ENCODE measurements at places on chromosomes 6 and 20. TPM values are rescaled to one million over a fixed set of nuclear protein-coding genes. Genes with fewer than 3 reads are reported as not detected.

DNA sequence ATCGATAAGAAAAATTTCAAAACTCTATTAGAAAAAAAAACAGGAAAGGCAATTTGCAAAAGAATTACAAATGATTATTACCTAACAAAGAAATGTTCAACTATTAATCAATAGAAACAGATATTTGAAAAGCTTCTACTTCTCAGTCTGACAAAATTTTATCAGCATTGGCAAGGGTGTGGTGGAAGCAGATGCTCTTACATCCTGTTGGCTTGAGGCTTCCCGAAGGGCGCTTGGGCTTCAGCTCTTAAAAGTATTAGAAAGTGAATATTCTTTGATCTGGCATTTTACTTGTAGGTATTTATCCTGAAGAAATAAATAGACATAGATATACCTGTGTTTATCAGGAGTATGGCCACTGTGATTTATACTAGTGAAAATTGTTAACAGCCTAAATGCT, 38.7 kb downstream of the SLC35D3 start:
- no peak for DNase-seq

- no peak for DNase-seq
Observed at GRCh38 chr6:2028457-2029038, 216.9 kb downstream of the GMDS start.

DNA sequence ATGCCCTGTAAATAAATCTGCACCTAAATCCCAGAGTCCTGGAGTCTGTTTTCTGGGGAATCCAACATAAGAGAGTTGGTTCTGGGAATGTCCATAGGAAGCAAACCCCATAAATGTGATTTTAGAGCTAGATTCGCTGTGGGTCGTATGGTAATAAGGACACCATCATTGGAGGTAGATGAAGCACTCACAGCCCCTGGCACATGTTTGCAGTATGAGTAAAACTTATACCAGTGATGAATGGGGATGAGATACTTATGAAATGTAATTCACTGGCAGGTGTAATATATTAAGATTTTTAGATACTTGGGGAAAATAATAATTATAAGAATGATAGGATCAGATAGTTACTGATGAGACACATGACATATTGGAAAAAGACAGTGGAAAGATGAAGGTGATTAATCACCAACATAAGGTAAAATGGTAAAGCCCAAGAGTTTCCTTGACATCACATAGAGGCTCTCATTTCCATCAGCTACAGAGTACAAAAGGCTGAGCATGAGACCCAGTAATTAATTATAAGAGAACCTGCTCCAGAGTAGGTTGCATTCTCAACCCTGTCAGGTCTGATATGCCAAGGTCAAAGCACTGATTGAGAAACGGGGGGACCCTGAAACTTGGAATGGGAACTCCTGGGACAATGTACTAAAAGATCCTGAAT, 44.7 kb upstream of the THEMIS start:
- no peak for DNase-seq

- DNase-seq, result no peak
Observed at GRCh38 chr6:52300489-52300931, 16.0 kb upstream of the MCM3 start.

Gene ORC3
- 17.5 TPM for total RNA-seq

GRCh38 chr6:90296341-90297114, at the start of gene BACH2:
BACH2 (minus strand) TSS chr6:90296843; CDS start chr6:90008844, 287,999 bp downstream.
- no peak for DNase-seq
